Lung (tissue), 17 donors: ENCODE measurements at places on chromosomes 5 and 9. TPM values are rescaled to one million over a fixed set of nuclear protein-coding genes. Genes with fewer than 3 reads are reported as not detected.

- no peaks in the 10 kb centered on the region for H3K4me1 ChIP-seq
- H3K27me3 ChIP-seq, result no peaks in the 10 kb centered on the region
- H3K4me3 ChIP-seq, result no peak overlapping the region
Observed at GRCh38 chr5:139745132-139745799, 50.3 kb upstream of the PSD2 start.

GRCh38 chr9:33439731-33440130 is 7.7 kb downstream of the AQP3 start:
- H3K36me3 ChIP-seq, result peaks cover 21% of the 10 kb centered on the region
- no peak for DNase-seq
- no peak overlapping the region for H3K4me3 ChIP-seq

The SLC22A4 gene
- total RNA-seq, result 10.9 TPM

DNA sequence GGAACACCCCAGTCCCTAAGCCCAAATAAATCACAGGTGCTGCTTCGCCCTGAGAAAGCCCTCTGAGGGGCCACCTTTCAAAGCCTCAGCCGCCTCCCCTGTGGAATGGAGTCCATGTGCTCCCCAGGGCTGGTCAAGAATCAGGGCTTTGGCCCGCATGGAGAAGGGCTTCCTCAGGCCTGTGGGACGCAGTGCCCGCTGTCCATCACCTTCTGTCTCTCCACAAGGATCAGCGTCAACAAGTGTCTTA is 16.6 kb downstream of the HNRNPH1 start:
- H3K4me1 ChIP-seq, result no peaks in the 10 kb centered on the region
- DNase-seq, result no peak
- H3K27me3 ChIP-seq, result no peaks in the 10 kb centered on the region
- no peak overlapping the region for H3K27ac ChIP-seq
- H3K36me3 ChIP-seq, result peaks cover 64% of the 10 kb centered on the region

DNA sequence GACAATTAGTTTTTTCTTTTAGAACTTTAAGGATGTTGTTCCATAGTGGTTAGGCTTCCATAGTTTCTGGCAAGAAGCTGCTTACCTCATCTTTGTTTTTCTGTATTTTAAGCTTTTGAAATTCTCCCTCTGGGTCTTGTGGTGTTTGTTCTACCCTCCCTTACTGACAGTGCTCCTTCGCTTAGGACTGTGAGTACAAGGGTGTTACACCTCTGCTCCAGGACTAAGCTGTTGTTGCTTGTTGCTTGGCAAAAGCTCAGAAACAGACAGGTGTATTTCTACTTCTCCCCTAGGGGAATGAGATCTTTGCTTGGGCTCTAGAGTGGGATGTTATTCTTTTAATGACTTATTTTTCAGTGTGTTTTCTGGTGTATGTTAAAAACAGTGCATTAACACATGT is 225.2 kb downstream of the WDR70 start:
- H3K27me3 ChIP-seq, result no peaks in the 10 kb centered on the region
- H3K27ac ChIP-seq, result no peak overlapping the region
- H3K4me3 ChIP-seq, result no peak overlapping the region
- H3K36me3 ChIP-seq, result no peaks in the 10 kb centered on the region
- no peaks in the 10 kb centered on the region for H3K4me1 ChIP-seq

DNA sequence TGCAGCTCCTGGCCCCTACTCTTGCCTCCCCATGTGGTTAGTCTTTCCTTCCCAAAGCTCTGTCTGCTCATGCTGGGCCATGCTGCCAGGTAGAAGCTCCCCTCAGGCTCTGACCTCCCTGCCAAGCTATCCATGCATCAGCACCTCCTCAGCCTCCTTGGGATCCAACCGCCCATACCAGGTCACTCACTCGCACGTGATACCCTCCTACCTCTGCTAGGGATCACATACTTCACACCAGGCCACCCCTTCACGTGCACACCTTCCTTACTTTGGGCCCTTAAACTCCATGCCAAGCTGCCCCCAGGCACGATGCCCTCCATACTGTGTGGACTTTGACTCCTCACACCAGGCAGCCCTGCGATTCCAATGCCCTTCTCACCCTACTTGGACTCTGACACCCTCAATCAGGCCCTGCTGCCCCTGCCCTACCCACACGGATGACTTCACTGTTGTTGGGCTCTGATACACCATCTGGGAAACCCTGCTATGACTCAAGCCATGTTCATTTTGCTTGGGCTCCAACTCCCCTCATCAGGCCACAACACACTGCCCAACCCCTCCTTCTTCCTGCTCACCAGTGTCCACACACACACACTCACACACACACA is 34.1 kb downstream of the ZNF483 start:
- no peak for DNase-seq
- H3K36me3 ChIP-seq, result peaks cover 8% of the 10 kb centered on the region
- no peaks in the 10 kb centered on the region for H3K4me1 ChIP-seq

The GNA14 gene
- 12.7 TPM for total RNA-seq

The HSPB3 gene
- total RNA-seq, result 1.5 TPM

The GHR gene
- 4.7 TPM for total RNA-seq

The GAS1 gene
- total RNA-seq, result 13.5 TPM
